ENCODE measurements at places on chromosomes 6 and 20. TPM values are rescaled to one million over a fixed set of nuclear protein-coding genes. Genes with fewer than 3 reads are reported as not detected.

RAD21L1 gene
- total RNA-seq = not detected

TRDN gene
- not detected for total RNA-seq

- DNase-seq = peak; percentile 81
Observed at GRCh38 chr20:50111120-50111828, 1.7 kb downstream of the UBE2V1 start.

DNA sequence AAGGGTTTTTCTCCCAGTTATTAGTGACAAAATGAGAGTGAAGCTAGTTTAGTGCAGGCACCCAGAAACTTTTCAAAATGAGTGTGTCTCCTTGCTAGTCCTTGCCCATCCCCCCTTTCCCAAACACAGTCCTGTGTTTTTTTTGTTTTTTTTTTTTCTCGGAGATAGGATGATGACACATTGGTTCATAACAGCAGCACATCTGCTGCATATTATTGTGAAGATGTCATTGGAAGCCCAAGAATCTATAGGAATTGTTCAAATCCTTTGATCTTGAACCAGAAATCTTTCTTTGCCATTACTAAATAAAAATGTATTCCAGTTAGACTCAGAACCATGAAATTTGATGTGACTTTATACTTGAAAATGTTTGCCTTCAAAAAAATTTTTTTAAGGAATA is 162.4 kb downstream of the FRK start:
- no peak for DNase-seq

GRCh38 chr20:25065072-25065624 is 7.2 kb upstream of the ACSS1 start:
- DNase-seq = no peak

GRCh38 chr6:44806656-44807055 is 419.1 kb downstream of the CDC5L start:
- DNase-seq = no peak

GRCh38 chr6:80728830-80729229 is 622.4 kb downstream of the BCKDHB start:
- no peak for DNase-seq

GRCh38 chr6:123055256-123055655 is 59.2 kb downstream of the CLVS2 start:
- DNase-seq = no peak

- no peak for DNase-seq
Observed at GRCh38 chr6:152316024-152316423, 321.1 kb downstream of the SYNE1 start.

All from activated CD4-positive, alpha-beta T cell treated with anti-CD3 and anti-CD28 coated beads for 36 hours (primary cell).